Amygdala (tissue), 56 donors: ENCODE measurements at places on chromosomes 12 and 14.

- no peak for DNase-seq
Observed at GRCh38 chr12:31991815-31992214, 32.6 kb downstream of the RESF1 start.

GRCh38 chr14:72049462-72049861 is 117.2 kb downstream of the RGS6 start:
- DNase-seq, result no peak

GRCh38 chr12:48934312-48934706 is 9.0 kb upstream of the FKBP11 start:
- DNase-seq, result no peak

GRCh38 chr12:25307818-25308217 is 57.1 kb upstream of the KRAS start:
- no peak for DNase-seq

DNA sequence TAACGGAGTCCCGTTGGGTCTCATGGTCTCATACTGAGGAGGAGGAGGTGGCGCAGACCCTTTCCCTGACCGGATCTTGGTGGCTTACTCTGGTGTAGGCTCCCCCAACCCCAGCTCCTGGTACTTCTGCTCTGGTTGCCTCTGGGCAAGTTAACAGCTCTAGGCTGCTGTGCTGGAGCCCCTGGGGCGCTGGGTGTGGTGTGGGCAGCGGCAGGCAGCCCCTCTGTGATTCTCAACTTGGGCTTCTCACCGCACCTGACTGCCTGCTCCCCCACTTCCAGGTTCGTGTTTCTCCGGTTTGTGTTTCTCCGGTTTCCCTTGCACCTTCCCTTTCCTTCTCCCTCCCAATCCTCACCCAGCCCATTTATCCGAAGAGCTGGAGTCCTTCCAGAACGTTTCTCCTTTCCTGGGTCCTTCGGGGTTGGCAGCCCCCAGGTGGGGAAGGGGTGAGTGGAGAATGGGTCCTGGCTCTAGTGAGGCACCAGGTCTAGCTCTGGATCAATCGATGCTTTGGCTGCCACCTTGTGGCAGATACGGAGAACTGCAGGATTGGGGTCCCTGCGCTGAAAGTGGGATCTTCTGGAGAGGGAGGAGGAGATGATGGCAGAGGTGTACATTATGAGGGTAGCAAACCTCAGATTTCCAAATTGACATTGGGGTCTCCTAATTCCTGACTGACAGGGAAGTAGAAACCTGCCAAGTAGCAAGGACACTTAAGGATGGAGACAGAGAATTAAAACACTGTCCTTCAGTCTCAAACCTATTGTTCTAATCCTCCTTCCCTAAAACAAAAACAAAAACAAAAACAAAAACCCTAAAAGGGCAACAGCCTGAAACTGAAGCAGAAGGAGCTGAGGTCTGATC is 8.3 kb downstream of the CISTR start:
- DNase-seq, result peak; percentile 65

DNA sequence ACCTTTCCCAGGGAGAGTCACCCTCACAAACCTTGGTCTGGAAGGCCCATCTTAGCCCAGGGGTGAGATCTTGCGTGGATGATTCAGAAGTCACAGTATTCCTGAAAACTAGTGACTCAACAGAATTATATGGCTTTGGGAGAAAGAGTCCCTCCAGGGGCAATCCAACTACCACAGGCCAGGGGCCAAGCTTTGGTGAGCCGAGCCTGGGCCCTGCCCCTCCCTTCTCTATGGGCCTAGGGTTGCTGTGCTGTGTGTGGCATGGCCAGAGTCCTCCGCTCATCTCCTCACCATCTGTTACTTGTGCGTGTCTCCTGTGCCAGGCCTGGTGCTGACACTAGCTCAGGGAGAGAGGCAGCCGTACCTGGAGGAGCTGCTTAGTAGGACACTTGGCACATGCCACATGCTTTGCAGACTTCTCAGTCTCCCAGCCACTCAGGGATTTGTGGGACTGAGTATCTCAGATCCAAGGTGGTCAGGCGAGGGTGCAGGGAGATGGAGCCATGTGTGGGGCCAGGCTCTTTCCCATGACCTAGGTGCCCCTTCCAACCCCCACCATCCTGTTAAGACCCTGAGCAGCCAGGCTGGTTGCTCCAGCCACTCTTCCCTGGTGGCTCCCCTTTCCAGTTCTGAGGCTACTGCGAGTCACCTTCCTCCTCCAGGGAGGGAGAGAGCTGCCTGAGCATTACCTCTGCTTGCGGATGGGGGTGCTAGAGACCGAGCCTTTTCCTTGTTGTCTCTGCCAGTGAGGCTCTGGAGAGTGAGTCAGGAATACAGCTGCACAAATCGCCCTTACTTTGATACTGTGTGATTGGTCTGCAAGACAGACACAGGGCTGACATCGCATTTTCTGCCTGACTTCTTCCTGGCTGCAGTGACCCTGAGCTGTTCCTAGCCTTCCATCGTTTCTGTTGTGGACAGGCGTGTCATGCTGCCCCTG is 94.1 kb downstream of the SLC25A47 start:
- peak; percentile 34 for DNase-seq

DNA sequence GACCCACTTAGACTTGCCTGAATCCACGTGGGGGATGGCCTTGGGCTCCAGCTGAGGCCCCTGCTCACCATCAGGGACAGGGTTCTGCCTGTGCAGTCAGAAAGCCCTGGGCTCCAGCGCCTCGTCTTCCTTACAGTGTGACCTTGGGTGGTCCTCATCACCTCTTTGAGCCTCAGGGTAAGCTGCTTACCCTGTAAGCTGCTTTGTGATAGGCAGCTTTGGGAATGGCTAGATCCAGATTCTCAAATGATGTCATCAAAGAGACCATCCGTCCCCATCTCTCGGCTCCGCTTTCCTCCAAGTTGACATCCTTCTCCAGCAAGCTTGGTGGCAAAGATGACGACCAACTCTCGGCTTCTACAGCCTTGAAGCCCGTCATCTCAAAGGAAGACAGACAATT is 127.0 kb downstream of the ADCK1 start:
- DNase-seq, result no peak
